Ureter (tissue), 1 donor: ENCODE measurements at places on chromosomes 6 and 20. TPM values are rescaled to one million over a fixed set of nuclear protein-coding genes. Genes with fewer than 3 reads are reported as not detected.

PBOV1 gene
- not detected for total RNA-seq

SPAG4 gene
- 18.4 TPM for total RNA-seq

RIPOR2 gene
- total RNA-seq: 12.1 TPM

CGA gene
- total RNA-seq: not detected

MTG2 gene
- 35.5 TPM for total RNA-seq

DEFB132 gene
- not detected for total RNA-seq

EPPIN gene
- not detected for total RNA-seq

RPS6KA2 gene
- 85.3 TPM for total RNA-seq

OVOL2 gene
- 16.2 TPM for total RNA-seq

SRSF12 gene
- total RNA-seq: 0.57 TPM

CRISP3 gene
- 117 TPM for total RNA-seq

CST5 gene
- not detected for total RNA-seq

MEI4 gene
- total RNA-seq: 0.47 TPM

SLC17A2 gene
- total RNA-seq: not detected

FILIP1 gene
- total RNA-seq: 11.3 TPM

OTOR gene
- total RNA-seq: not detected

RFX6 gene
- not detected for total RNA-seq

ZC2HC1B gene
- total RNA-seq: not detected

SEMG1 gene
- total RNA-seq: not detected

GSTA3 gene
- not detected for total RNA-seq

RAB23 gene
- total RNA-seq: 33.5 TPM

OPRM1 gene
- total RNA-seq: not detected
